Trophoblast cell (in vitro differentiated cells and primary cell): ENCODE measurements at places on chromosomes 3 and 15.
A peak's percentile ranks its signal among the peaks of the same experiment; 100 is the strongest.

- no peak overlapping the region for H3K27ac ChIP-seq
- no peaks in the 10 kb centered on the region for H3K36me3 ChIP-seq
- no peak for DNase-seq
Observed at GRCh38 chr3:4644951-4645350, 151.8 kb downstream of the ITPR1 start.

- DNase-seq, result no peak
- no peaks in the 10 kb centered on the region for H3K27me3 ChIP-seq
- H3K27ac ChIP-seq, result no peak overlapping the region
Observed at GRCh38 chr3:52028572-52028971, 27.8 kb downstream of the DUSP7 start.

DNA sequence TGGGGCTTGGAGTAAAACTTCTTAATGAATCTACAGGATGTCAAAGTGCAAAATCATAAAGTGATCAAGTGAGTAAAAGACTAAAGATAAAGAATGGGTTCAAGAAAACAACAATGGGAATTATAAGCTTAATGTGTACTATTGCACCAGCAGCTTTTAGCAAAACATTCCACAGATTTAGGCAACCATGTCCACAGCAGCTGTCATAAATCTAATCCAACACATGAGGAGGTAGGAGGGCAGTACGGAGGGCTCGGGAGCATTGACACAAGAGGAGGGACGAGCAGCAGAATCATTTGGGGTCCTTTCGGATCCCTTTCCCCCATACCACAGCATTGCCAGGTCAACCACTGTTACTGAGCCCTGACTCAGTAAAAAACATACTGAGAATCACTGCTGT lies 464.3 kb upstream of the WNT5A start:
- no peaks in the 10 kb centered on the region for H3K36me3 ChIP-seq
- H3K4me1 ChIP-seq, result no peaks in the 10 kb centered on the region
- H3K27me3 ChIP-seq, result no peaks in the 10 kb centered on the region
- no peak for DNase-seq
- H3K4me3 ChIP-seq, result no peak overlapping the region
- no peak overlapping the region for H3K27ac ChIP-seq

GRCh38 chr3:39419742-39420315 lies 13.3 kb downstream of the RPSA start:
- H3K36me3 ChIP-seq, result no peaks in the 10 kb centered on the region
- H3K27ac ChIP-seq, result no peak overlapping the region
- no peak overlapping the region for H3K4me3 ChIP-seq
- no peaks in the 10 kb centered on the region for H3K4me1 ChIP-seq

GRCh38 chr15:77312523-77312922 lies 107.4 kb downstream of the PEAK1 start:
- H3K27me3 ChIP-seq, result no peaks in the 10 kb centered on the region
- no peak overlapping the region for H3K27ac ChIP-seq
- H3K36me3 ChIP-seq, result no peaks in the 10 kb centered on the region
- DNase-seq, result no peak
- H3K4me1 ChIP-seq, result no peaks in the 10 kb centered on the region
- H3K4me3 ChIP-seq, result no peak overlapping the region

GRCh38 chr3:66419036-66419435 lies 81.8 kb downstream of the LRIG1 start:
- H3K36me3 ChIP-seq, result peaks cover 3% of the 10 kb centered on the region
- no peak overlapping the region for H3K4me3 ChIP-seq

DNA sequence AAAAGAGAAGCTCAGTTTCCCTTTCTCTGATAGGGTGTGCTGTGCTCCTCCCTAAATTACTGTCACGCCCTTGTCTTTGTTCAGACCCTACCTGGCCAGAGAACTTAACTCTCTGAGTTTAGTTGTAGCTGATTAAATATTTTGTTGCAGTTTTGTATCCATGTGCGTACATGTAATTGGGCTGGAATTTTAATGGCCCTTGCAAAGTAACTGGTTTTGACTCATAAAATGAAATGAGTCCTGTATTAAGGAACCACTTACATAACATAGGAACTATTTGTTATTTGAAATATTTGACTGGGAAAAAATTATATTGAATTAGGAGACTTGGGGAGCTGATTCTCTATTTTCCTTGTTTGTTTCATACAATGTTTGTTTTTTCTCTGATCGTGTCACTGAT lies 80.2 kb downstream of the LRRK1 start:
- H3K4me3 ChIP-seq, result no peak overlapping the region
- no peaks in the 10 kb centered on the region for H3K4me1 ChIP-seq
- no peaks in the 10 kb centered on the region for H3K36me3 ChIP-seq
- H3K27ac ChIP-seq, result no peak overlapping the region

DNA sequence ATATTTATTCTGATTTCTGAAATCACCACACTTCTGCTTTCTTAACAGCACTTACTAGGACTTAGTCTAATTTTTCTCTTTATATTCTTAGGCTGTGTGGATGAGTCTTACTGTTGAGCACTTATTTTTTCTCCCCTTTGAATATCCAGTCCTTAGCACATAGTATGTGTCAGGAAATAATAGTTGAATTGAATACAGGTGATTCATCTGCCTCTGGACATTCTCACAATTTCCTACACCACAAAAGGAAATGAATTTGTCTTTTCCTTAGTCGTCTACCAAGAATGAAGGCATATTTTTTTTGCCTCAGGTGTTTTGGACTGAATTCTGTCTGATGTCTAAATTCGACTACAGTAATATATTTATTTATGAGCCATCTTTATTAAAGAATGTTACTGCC lies 204.2 kb downstream of the GHSR start:
- H3K4me1 ChIP-seq, result no peaks in the 10 kb centered on the region
- peak; percentile 45 for DNase-seq
- H3K27ac ChIP-seq, result no peak overlapping the region
- no peaks in the 10 kb centered on the region for H3K27me3 ChIP-seq
- H3K4me3 ChIP-seq, result no peak overlapping the region

- H3K27ac ChIP-seq, result peak overlapping the region; percentile 79
- peak overlapping the region; percentile 70 for H3K4me3 ChIP-seq
- DNase-seq, result peak; percentile 84
- H3K4me1 ChIP-seq, result peaks cover 12% of the 10 kb centered on the region
- H3K27me3 ChIP-seq, result no peaks in the 10 kb centered on the region
Observed at GRCh38 chr15:99059010-99059981, 45.6 kb upstream of the SYNM start.

DNA sequence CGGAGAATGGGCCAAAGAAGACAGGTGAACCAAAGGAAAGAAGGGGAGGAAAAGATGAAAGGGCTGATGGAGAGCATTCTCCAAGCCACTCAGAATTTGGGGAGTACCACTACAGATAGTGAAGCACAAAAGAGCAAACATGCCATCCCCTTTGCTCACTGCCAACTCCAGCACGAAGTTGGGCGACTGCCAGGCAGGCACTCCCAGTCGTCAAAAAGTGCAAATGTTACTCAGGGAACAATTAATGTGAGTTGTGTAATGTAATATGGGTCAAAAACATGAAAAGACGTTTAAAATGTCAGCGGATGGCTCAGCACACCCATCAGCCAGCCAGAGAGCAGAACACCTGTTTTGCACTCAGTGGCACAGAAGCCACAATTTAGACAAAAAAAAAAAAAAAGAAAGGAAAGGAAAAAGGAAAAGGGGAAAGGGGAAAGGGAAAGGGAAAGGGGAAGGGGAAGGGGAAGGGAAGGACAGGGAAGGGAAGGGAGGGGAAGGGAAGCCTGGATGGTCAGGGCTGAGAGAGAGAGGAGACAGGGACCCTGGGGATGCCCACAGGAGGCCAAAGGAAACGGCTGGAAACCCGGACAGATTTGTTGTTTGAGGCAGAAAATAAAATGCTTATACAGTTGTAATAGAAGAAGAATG lies 82.7 kb downstream of the COL8A1 start:
- DNase-seq, result no peak
- no peaks in the 10 kb centered on the region for H3K36me3 ChIP-seq
- H3K27ac ChIP-seq, result no peak overlapping the region
- no peaks in the 10 kb centered on the region for H3K27me3 ChIP-seq
- no peaks in the 10 kb centered on the region for H3K4me1 ChIP-seq

DNA sequence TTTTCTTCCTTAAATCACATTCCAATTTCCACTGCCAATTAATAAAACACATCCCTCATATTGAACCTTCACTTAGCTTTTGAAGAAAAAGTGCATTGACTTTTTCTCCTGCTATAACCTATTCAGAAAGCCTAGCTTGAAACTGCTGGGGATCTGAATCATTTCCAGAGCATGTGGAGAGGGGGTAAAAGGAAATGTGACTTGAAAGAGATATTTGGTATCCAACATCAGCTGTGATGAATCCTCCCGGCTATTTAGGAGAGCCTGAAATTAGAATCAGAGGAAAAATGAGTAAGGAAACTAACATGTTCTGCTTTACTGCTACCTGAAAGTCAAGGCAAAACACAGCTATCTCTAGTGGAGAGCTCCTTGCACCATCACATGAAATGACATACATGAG lies 2.6 kb upstream of the GNB5 start:
- H3K4me3 ChIP-seq, result no peak overlapping the region
- H3K27me3 ChIP-seq, result no peaks in the 10 kb centered on the region
- no peak for DNase-seq
- H3K36me3 ChIP-seq, result no peaks in the 10 kb centered on the region

GRCh38 chr3:41960826-41961750 lies 815 bp downstream of the ULK4 start:
- no peaks in the 10 kb centered on the region for H3K36me3 ChIP-seq
- H3K4me3 ChIP-seq, result peak overlapping the region; percentile 84
- peak; percentile 33 for DNase-seq
- H3K27ac ChIP-seq, result peak overlapping the region; percentile 4

DNA sequence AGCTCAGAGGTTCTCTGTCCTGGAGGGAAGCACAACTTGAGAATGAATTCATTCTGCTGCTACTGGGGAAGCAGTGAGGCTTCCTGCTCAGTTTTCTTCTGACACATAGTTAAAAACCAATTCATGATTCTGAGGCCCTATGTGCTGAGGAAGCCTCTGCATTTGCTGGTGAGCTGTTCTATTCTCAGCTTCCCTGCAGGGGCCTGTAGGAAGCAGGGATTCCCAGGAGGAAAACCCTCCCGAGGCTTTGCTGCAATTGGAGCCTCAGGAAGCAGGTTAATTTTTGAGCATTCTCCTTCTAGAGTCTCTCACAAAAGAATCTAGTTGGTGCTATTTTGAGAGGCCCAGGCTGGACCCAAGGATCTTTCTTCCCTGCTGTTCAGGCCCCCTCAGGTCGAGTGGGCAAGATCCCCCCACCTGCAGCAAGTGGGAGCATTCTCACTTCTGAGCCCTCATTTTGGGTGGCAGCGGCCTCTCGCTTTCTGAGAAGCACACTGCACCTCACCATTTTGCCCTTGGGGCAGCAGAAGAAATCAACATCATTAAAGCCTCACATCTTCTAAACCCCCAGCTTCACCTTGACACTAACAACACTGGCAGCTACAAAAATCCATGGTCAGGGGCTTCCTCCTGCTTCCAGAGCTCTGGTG lies 197.5 kb upstream of the TSC22D2 start:
- H3K27me3 ChIP-seq, result no peaks in the 10 kb centered on the region
- no peaks in the 10 kb centered on the region for H3K36me3 ChIP-seq
- no peak overlapping the region for H3K4me3 ChIP-seq
- peaks cover 3% of the 10 kb centered on the region for H3K4me1 ChIP-seq
- H3K27ac ChIP-seq, result no peak overlapping the region

- DNase-seq, result peak; percentile 75
- peak overlapping the region; percentile 93 for H3K27ac ChIP-seq
- peaks cover 4% of the 10 kb centered on the region for H3K36me3 ChIP-seq
- no peak overlapping the region for H3K4me3 ChIP-seq
- H3K4me1 ChIP-seq, result peaks cover 34% of the 10 kb centered on the region
- no peaks in the 10 kb centered on the region for H3K27me3 ChIP-seq
Observed at GRCh38 chr3:42036483-42036823, 54.7 kb upstream of the TRAK1 start.

DNA sequence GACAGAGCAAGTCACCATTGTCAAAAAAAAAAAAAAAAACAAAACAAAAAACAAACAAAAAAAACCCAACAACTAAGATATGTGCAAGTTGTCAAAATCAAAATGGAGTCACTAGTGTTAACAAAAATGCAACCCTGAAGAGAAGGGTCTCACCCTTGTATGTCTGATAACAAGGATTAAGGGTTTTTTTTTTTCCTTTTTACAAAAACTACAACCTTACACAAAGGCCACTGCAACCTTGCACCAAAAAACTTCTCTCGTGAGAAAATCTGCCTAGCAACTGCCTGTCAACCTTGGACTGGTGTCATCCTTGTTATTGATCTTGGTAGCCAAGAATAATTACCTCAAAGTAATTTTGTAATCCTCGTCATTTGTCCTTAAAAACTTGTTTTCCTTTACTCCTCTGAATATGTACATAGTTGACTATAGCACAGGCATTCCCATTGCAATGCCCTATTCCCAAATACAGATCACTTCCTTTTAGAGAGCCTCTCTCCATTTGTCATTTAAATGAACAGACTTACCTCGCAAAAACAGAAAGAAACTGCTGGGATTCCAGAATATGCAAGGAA lies 24.0 kb downstream of the TFRC start:
- H3K27ac ChIP-seq, result no peak overlapping the region
- no peaks in the 10 kb centered on the region for H3K27me3 ChIP-seq
- DNase-seq, result no peak
- no peak overlapping the region for H3K4me3 ChIP-seq
- peaks cover 34% of the 10 kb centered on the region for H3K36me3 ChIP-seq
- H3K4me1 ChIP-seq, result no peaks in the 10 kb centered on the region

DNA sequence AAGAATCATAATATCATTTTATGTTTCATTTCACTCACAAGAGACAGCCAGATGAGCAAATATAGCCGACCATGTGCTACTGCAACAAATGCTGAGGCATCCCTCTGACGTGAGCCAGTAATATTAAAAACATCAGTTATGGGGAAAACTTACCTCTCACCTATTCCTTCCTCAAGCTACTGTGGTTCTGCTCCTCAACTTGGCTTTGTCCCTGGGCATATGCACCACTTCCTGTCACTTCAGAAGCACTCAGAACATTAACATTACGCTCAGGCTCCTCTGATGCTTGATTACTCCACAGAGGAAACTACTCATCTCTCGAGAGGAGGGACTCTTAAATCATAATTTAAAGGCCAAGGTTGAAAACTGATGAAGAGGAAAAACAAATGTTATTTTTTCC lies 457.0 kb upstream of the ALCAM start:
- no peak overlapping the region for H3K27ac ChIP-seq
- DNase-seq, result no peak
- H3K4me1 ChIP-seq, result no peaks in the 10 kb centered on the region
- no peaks in the 10 kb centered on the region for H3K27me3 ChIP-seq
- H3K36me3 ChIP-seq, result no peaks in the 10 kb centered on the region

- no peak overlapping the region for H3K4me3 ChIP-seq
- no peak overlapping the region for H3K27ac ChIP-seq
- no peaks in the 10 kb centered on the region for H3K4me1 ChIP-seq
- H3K27me3 ChIP-seq, result no peaks in the 10 kb centered on the region
- no peak for DNase-seq
- peaks cover 27% of the 10 kb centered on the region for H3K36me3 ChIP-seq
Observed at GRCh38 chr3:52122491-52122890, 31.7 kb downstream of the POC1A start.

DNA sequence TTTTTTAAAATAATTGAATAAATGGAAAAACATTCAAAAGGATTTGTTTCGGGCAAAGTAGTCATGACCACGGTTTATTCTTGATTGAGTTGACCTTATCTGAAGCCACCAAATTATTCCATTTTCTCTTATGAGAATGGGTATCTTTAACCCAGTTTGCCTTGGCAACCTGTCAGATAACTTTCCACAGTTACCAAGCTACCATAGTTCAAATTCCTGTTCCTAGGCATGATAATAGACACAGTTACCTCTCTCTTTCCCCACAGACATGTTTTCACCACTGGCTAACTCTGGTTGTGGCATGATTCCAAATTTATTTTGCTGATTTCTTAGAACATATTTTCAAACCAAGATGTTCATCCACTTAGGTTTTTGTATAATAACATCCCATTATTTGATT lies 84.9 kb downstream of the NECTIN3 start:
- peak; percentile 6 for DNase-seq
- no peak overlapping the region for H3K27ac ChIP-seq
- H3K4me3 ChIP-seq, result no peak overlapping the region
- H3K4me1 ChIP-seq, result no peaks in the 10 kb centered on the region
